ENCODE measurements at places on chromosomes 7 and 10. TPM values are rescaled to one million over a fixed set of nuclear protein-coding genes. Genes with fewer than 3 reads are reported as not detected.

Gene UTF1
- total RNA-seq: 0.16 TPM

- H3K4me1 ChIP-seq: no peaks in the 10 kb centered on the region
- no peak for DNase-seq
- H3K36me3 ChIP-seq: no peaks in the 10 kb centered on the region
- H3K4me3 ChIP-seq: no peak overlapping the region
- H3K27ac ChIP-seq: no peak overlapping the region
These were observed 594.6 kb downstream of the NXPH1 start for GRCh38 chr7:9028012-9028411.

GRCh38 chr7:73454424-73454823, 20.8 kb downstream of the FZD9 start:
- no peaks in the 10 kb centered on the region for H3K4me1 ChIP-seq
- no peak overlapping the region for H3K27ac ChIP-seq
- no peaks in the 10 kb centered on the region for H3K27me3 ChIP-seq

Gene LIPJ
- total RNA-seq: not detected

DNA sequence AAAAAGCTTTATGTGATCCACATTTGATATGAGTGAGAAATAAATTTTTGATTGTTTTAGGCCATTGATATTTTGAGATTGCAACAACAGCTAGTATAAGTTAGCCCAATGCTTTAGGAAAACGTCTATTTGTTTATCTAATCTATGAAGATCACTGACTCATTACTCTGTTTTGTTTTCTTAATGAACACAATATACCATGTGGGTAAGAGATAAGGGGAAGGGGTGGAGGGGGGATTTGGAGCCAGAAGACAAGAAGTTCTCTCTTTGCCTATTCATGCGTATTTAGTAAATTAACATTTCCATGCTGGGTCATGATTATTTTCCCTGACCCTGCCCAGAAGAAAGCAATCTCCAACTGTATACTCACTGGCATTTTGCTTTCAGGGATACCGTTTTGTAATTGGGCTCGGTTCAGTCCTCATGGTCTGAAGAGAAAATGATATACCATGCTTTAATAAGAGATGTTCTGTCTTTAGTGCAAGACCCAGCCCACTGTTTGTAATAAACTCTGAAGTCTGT, 359.5 kb upstream of the NPSR1 start:
- no peaks in the 10 kb centered on the region for H3K4me1 ChIP-seq
- no peaks in the 10 kb centered on the region for H3K27me3 ChIP-seq
- no peak for DNase-seq
- no peak overlapping the region for H3K4me3 ChIP-seq
- no peaks in the 10 kb centered on the region for H3K36me3 ChIP-seq

Gene CRCP
- total RNA-seq: 43.4 TPM

- H3K36me3 ChIP-seq: no peaks in the 10 kb centered on the region
- H3K27me3 ChIP-seq: no peaks in the 10 kb centered on the region
- no peak for DNase-seq
- H3K27ac ChIP-seq: no peak overlapping the region
- no peaks in the 10 kb centered on the region for H3K4me1 ChIP-seq
- H3K4me3 ChIP-seq: no peak overlapping the region
These were observed 18.0 kb upstream of the RSU1 start for GRCh38 chr10:16835228-16835627.
